ENCODE measurements at places on chromosomes 6 and 20.

GRCh38 chr6:146090474-146090873 lies 61.6 kb downstream of the GRM1 start:
- no peak for DNase-seq

DNA sequence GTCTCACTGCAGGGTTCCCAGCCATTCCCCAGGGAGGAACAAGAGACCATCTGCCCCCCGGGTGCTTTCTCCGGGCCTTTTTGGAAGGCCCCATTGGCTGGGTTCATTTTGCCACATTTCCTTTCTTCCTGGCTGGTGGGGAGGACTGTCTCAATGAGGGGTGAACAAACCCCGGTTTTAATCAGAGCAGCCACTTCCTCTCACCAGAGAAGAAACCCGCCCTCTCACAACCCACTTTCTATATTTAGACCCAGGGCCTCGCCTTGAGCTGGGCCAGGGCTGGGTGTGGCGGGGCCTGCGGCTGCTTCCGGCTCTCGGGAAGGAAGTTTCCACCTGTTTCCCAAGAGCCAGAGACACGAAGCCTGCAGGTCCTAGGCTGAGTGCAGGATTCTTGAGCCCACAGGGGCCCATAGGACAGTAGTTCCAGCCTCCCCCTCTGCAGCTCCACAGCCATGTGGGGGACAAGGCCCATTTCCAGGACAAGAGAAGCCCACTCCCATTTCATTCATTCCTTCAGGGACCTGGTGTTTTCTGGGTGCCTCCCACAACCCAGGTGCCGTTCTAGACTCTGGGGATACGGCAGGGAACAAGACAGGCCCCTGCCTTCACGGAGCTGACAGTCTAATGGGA lies 41.8 kb downstream of the RBM38 start:
- peak; percentile 66 for DNase-seq

DNA sequence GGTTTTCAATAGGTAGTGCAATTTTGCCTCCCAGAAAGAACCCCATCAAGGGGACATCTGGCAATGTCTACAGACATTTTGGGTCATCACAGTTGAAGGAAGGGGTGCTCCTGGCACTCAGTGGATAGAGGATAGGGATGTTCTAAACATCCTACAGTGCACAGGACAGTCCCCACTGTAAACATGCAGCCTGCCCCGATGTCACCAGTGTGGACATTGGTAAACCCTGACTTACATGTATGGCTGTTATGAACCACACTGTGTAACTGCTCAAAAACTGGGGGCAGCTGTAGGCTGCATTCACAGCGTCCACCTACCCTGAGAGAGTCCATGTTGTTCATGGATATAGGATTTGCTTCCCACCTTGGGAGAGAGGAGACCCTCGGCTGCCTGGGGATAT lies 79.3 kb upstream of the FOXQ1 start:
- DNase-seq = no peak

DNA sequence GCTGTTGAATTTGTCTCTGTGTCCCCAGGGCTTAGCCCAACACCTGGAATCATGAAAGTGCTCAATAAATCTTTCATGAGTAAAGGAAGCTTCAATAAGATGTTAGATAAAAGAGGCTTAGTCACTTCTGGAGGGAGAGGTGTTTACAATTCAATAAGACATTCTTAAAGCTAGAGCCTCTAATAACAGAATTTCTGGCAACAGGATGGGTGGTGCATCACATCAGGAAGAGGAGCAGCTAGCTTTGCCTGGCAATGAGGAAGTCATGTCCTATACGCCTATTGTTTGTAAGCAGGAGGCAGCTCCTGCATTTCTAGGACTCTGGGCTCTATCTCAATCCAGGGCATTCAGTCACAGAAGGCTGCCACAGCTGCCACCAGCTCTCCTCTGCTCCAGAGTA lies 638.5 kb downstream of the EPM2A start:
- no peak for DNase-seq

DNA sequence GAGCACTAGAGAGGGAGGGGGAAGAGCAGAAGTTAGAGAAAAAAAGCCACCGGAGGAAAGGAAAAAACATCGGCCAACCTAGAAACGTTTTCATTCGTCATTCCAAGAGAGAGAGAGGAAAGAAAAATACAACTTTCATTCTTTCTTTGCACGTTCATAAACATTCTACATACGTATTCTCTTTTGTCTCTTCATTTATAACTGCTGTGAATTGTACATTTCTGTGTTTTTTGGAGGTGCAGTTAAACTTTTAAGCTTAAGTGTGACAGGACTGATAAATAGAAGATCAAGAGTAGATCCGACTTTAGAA lies 2.0 kb downstream of the ID4 start:
- no peak for DNase-seq

GRCh38 chr6:158999154-158999665 lies 792 bp downstream of the RSPH3 start:
- no peak for DNase-seq

DNA sequence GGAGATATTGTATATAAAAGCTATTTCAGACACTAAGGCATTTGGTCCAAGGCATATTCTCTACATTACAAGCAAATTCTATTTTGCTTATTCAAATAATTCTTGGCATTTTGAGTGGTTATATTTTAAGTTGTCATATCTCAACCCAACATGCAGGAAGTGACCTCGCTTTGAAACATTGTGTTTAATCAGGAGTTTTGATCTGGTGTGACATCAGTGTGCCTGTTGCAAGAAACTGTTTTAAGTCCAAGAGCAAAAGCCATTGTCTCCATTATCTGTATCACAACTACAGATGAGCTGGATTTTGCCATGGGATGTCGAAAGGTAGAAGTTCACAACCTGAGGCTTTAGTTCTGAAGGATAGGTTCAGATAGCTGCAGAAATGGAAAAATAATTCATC lies 509.9 kb upstream of the ID4 start:
- DNase-seq = no peak

- DNase-seq = no peak
Measured at GRCh38 chr6:168333039-168333438, 13.5 kb upstream of the DACT2 start.

DNA sequence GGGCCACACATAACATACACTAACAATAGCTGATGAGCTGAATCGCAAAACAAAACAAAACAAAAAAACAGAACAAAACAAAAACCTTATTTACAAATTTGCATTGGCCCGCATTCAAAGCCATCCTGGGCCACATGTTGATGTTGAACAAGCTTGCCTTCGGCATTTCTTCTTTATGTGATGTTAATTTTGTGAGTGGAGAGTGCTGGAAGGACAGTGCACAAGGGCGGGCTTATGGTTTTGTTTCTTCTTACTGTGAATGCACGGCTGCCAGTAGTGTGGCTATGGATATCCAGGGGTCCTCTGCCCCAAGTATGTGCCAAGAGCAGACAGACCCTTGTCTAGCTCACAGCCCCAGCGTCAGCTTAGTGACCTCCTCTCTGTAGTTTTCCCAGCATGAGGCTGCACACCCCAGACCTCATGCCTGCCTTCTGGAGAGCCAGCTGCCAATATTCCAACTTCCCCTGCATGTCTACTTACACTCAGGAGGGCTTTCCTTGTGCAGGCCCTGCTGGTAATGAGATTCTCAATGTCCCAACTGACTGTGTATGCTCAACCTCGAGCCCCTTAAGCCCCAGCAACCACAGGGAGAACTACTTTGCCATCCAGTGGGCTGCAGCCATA lies 24.9 kb downstream of the ZNF292 start:
- DNase-seq = no peak

DNA sequence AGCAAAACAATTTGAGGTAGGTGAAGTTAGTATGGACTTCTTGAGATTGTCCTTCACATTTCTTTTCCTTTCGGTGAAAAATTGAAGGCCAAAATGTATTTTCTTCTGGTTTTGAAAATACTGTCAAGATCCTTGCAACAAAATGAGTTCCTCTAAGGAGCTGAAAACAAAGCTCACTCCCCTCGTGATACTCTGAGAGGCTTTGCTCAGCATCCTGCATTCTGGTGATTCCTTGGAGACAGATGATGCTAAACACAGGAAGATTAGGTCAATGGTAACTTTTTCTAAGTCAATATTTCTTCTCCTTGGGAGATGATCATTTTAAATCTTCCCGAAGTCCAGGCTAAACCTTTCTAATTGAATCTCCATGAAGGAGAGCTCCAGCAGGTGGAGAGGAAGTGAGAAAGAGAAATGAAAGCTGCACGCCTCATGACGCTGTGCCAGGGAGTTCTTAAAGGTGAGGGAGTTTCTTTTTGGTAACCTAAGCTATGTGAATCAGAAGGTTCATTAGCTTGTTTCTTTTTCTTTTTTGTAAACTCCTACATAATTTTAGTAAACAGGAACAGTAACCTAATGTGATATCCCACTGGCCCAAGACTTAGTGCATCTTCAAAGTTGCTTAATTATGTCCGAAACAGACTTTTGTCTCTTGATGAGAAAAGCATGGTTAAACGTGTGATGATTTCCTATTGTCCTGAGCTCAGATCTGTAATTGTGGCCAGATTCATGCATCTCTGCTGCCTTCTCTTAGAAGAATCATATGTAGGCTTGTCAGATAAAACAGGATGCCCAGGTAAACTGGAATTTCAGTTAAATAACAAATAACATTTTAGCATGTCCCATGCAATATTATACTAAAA lies 15.0 kb downstream of the ESR1 start:
- no peak for DNase-seq

GRCh38 chr6:109182578-109182977 lies 87.3 kb downstream of the CEP57L1 start:
- DNase-seq = no peak

DNA sequence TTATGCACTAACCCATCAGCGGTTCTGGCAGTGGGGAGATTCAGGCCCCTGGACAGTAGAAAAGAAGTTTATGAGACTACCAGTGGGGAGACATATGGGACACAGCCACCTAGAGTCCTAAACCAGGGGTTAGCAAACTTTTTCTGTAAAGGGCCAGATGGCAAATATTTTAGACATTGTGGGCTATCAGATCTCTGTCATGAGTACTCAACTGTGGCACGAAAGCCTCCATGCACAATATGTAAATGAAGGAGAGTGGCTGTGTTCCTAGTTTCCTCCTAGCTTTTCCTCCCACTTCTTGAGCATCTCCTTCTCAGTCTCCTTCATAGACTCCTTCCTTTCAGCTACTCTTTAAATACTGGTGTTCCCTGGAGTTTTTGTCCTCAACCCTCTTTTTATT lies 3.3 kb upstream of the HLA-DMA start:
- peak; percentile 7 for DNase-seq

DNA sequence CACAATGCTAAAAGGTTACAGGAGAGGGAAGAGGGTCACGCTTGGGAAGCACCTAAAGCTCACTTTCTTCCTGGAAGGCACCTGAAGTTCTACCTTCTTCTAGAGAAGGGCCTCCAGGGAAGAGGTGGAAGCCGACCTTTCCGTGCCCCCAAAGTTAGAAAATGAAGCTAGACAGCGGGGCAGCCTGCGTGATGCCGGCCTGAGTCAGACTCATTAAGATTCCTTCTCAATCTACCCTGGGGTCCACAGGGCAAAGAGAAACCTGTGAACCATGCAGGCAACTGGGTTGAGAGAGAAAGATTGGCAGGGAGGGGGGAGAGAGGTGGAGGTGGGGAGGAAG lies 54.8 kb upstream of the CCDC167 start:
- DNase-seq = no peak

- DNase-seq = no peak
Measured at GRCh38 chr20:6654513-6655252, 112.8 kb upstream of the BMP2 start.

- DNase-seq = no peak
Measured at GRCh38 chr20:48944663-48945297, 23.3 kb downstream of the ARFGEF2 start.

- DNase-seq = no peak
Measured at GRCh38 chr6:151494235-151494935, 568 bp downstream of the CCDC170 start.

DNA sequence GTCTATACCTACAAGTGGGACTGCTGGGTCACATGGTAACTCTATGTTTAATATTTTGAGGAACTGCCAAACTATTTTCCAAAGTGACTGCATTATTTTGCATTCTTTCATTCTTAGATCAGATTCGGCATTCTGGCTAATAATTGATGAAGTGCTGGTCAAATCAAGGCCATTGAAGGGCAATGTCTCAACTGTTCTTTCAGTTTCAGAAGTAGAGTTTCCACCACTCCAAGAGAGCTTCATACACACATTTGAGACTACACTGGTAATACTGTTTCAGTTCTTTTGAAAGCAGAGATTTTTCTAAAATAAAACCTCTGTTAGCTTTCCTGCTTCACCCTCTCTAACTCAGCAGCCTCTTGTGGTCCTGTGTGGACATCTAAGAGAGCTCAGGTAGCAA lies 154.5 kb downstream of the CFAP61 start:
- no peak for DNase-seq

DNA sequence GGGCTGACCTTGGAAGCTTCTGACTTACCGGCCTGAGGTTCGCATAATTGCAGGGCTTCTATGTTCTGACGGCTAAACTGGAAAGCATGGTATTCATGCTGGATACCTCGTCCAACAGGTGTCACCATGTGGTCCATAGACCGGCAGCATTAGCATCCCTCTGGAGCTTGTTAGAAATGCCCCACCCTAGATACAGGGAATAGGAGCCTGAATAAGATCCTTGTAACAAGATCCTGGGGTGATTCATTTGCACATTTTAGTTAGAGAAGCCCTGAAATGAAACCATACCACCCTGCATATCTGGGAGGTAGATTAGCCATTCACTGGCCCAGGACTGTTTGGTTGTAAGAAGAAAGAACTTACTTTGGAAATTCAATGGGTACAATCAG lies 77.7 kb downstream of the TMEM170B start:
- DNase-seq = no peak

GRCh38 chr6:37429352-37429750 lies 3.7 kb upstream of the CMTR1 start:
- no peak for DNase-seq

- DNase-seq = no peak
Measured at GRCh38 chr6:33885132-33886057, 81.6 kb upstream of the MLN start.

DNA sequence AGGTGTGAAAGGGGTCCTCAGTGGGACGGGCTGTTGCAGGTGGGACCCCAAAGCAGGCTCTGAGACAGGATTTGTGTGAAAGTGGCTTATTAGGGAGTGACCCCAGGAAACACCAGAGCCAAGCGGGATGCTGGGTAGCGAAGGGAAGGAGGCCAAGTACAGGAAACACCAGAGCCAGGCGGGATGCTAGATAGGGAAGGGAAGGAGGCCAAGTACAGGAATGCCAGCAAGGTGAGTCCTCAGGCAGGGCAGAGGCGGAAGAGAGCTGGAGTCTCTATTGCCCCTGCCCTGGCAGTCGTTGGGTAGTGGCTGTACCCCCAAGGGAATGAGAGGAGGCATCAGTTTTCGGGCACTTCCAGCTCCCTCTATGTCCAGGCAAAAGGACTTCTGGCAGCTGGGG lies 30.5 kb upstream of the TGM2 start:
- no peak for DNase-seq
